ENCODE measurements at places on chromosomes 1 and 21.
A peak's percentile ranks its signal among the peaks of the same experiment; 100 is the strongest.

DNA sequence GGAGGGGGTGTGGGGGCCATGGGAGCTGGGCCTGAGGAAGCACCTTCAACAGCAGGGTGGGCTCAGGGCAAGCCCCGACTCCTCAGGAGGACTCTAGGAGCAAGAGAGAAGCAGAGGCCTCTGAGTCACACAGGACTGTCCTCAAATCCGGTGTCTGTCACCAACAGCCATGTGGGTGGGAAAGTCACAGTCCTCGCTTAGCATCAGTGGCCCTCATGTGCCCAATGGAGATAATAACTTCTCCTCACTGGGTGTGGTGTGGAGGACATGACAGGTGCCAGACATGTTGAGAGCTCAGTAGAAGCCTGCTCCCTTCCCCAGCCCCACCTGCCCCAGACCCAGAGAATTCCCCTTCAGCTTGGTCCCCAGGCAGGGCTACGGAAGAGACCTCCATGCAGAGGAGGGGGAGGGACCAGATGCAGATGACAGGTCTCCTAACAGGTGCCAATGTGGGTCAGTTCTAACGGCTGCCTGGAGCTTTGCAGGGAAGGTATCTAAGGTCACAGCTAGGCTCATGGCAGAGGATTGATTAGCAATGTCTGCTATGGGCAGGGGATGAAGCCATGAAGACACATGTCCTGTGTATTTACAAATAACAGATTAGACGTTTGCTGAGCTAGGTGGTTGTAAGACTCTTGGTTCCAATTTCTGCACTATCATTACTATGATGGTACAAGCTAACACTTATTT lies 30.2 kb downstream of the TTC39A start:
- no peak for DNase-seq

GRCh38 chr1:239382666-239383065 lies 3.7 kb upstream of the CHRM3 start:
- DNase-seq: no peak

DNA sequence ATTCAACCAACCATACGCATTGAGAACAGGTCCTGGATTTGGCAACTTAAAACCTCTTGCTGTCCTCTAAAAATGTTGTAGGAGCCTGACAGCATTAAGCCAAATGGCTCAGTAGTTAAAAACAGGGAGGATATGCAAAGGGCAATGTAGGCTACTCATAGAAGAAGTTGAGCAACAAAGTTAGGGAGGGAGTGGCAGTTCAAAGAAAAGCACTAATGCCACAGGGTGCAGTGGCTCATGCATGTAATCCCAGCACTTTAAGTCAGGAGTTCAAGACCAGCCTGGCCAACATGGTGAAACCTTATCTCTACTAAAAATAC lies 92.9 kb upstream of the ERG start:
- no peak for DNase-seq

DNA sequence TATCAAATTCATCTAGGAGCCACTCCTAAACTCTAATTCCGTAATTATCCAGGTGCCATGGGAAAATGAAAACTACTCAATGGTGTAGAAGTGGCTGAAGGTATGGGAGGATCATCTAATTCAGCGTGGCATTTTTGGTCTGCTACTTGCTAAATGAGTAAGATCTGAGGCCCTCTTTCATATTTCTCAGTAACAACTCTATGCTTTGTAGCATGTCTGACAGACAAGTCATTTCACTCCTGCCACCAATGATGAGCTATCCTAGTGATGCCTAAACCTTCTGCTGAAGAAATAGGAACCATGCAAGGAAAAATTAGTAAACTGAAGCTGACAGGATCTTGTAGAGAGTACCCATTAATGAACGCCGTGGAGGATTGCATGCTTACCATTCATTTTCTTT lies 145.3 kb downstream of the NTNG1 start:
- DNase-seq: no peak

DNA sequence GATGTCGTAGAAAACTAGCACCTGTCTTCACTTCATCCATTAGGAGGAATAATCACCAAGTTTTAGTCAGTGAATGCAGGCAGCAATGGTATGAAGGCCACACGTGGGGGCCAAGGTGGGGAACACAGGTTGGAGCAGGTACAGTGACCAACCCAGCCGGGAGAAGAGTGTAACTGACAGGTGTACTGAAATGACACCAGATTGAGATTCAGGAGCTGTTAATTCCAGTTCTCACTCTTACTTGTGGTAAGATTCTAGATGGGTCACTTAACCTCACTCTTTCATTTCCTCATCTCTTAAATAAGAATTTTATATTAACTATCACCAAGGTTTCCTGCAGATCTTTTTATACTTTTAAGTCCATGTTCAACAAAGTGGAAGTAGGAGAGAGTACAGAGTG lies 206.2 kb upstream of the PTBP2 start:
- no peak for DNase-seq

GRCh38 chr1:55233145-55233777 lies 18.1 kb upstream of the USP24 start:
- DNase-seq: peak; percentile 55

GRCh38 chr1:36609241-36610027 lies 126.7 kb upstream of the CSF3R start:
- DNase-seq: peak; percentile 59

- DNase-seq: no peak
These were observed 47.6 kb upstream of the ABCG1 start for GRCh38 chr21:42171091-42172053.

DNA sequence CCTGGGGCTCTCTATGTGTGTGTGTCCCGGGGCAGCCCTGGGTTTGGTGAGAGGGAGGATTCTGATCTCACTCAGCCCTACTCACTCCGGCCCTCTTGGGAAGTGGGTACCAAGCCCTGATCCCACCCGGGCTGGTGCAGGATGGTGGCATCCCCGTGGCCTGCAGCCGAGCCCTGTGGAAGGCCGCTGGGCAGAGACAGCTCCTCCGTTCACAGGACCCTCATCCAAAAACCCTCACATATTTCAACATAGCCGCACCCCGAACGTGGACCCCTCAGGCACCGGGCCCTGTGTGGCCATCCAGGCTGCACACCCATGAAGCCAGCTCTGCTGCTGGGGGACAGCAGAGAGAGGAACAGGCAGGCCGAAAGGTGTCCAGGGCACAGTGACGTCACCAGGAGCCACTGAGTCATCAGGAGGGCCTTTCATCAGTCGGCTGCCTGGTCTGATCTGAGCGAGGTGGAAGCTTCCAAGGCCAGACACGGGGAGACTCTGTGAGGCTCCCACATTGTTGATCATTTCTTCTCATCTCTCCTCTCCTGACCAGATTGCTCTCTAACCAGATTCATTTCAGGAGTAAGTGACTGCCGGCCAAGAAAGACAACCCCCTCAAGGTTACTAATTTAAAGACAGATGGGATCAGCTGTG lies 16.2 kb upstream of the GPR157 start:
- DNase-seq: peak; percentile 41

DNA sequence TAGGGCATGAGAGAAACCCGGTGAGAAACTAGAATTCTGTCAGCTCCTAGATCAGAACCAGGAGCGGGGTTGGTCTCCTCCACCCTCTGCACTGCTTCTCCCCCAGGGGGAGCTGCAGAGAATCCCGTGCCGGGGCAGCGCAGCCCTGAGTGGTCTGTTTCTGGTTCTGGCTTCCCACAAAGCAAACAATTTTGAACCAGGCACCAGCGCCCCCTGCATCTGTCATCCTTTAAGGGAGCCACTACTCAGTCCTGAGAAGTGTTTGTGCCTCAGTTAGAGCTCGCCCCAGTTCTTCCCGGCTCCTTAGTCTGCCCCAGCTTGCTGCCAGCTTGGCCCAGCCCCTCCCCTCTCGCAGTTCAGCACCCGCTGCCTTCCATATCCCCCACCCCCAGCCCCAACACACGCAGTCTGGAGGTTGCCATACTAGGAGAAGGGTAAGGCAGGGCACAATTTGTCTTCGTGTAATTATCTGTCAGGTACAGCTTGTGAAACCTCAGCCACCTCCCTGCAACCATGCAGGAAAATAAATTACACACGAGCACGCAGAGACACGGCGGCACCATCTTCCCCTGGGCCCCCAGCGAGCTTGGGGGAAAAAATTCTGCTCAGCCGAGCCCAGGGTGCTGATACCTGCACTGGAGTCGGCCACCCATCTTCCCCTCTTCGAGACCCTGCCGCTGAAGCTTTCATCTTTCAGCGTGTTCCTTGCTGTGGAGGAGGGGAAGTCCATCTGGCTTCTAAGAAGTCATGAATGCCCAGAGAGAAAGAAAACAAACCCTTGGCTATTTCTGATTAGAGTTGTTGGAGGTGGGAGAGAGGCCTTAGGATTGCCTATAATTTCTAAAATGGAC lies 62.6 kb upstream of the CD1D start:
- no peak for DNase-seq

- DNase-seq: no peak
These were observed 16.7 kb upstream of the WASF2 start for GRCh38 chr1:27506703-27507102.

- DNase-seq: no peak
These were observed 417.2 kb downstream of the TTLL7 start for GRCh38 chr1:83581747-83582146.

GRCh38 chr1:1179346-1179982 lies 5.8 kb downstream of the TTLL10 start:
- DNase-seq: no peak

GRCh38 chr1:152565115-152565514 lies 1.5 kb downstream of the LCE3E start:
- no peak for DNase-seq

DNA sequence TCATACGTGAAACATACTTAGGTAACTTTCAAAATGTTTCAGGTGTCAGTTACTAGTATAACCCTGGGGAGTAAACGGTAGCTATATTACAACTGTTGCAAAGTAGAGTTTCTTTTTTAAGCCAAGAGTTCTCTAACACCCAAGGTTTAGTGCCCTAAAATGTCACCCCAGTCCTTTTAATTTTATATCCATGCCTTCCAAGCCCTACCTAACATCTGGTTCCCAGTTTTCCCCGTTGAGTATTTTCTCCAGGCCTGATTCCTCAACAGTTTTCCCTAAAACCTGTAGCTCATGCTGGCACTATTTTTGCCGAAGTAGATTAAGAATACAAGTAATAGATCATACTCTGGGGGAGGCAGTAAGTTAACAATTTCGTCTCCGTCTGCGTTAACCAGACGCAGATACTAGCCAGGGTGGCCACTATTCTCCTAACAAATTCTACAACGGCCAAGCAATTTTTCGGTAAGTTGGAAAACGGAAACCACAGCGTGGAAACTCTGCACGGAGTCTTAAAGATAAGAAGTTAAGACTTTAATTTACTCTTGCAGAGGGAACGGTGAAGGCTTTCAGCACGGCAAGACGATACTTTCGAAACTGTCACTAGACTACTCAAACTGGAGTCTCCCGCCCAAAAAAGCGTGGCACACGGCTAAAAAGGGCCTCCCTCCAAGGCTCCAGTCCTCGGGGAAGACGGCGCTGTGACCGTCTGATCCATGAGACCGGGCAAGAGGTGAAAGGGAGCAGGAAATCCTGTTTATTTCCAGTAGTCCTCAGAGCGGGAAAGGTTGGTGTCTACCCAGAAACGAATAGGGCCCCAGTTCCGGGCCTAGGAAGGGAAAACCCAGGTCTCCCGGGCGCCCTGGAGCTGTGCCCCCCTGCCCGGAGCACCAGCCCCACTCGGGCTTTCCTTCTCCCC lies 945 bp downstream of the SRSF4 start:
- no peak for DNase-seq

- no peak for DNase-seq
These were observed 19.6 kb upstream of the PDE9A start for GRCh38 chr21:42633858-42634257.

DNA sequence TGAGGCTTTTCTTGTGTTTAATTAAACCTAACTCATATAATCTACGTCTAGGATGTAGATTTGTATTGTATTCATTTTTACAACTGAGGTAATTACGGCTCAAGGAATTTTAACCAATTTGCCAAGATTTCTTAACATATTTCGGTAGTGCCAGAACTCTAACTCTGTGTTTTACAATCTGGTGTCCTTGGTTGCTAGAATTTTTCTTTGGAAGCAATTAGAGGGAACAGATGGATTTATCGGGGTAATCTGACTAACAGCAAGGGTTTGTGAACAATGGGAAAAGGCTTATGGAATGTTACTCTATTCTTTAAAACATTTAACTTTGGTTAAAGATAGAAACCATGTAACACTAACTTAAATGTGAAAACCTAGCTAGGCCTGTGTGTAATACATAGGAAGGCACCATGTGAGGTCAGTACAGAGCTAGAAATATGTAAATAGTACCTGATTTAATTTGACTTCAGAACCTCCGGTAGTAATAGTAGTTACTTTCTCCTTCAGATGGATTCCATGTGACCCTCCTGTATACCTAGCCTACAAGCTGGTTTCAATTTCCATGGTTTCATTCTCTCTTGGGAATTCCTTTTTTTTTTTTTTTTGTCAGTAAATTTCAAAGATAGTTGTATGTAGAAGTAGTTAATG lies 1.2 kb downstream of the MTF2 start:
- DNase-seq: peak; percentile 49

DNA sequence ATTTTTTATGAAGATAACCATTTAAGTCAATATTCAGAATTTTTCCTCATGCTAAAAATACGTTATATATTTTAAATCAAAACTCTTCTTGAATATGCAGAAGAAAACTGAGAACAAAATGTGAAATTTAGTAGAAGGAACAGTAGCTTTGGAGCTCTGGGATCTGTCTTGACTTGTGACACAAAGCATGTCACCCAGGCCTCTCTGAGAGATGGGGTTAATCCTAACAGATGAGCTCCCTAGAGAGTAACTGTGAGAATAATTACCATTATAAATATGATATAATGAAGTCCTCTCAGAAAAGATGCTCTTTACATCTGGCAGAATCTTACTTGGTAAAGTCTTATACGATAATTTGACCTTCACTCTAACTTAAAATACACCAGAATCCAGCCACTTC lies 272.0 kb downstream of the PTPRC start:
- no peak for DNase-seq

GRCh38 chr1:58884706-58885661 lies 101.1 kb upstream of the JUN start:
- DNase-seq: no peak

DNA sequence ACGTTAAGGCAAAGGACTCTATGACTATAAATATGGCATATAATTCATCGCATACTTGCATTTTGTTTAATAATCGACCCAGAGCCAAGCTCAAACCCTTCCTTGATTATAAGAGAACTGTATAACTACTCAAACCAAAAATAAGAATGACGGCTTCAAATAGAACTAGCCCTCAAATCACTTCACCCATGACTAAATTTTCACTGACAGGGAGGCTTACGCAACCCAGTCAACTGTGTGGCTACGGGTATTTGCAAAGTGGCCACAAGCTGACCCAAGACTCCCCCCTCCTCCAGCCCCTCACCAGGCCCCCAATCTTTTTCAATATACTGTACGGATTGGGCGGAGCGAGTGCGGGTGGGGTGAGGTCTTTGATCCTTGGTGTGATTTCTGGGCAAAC lies 268.3 kb downstream of the ASTN1 start:
- no peak for DNase-seq

GRCh38 chr21:41187537-41188025 lies 19.6 kb downstream of the BACE2 start:
- DNase-seq: no peak

GRCh38 chr1:23120383-23120782 lies 48.3 kb downstream of the LUZP1 start:
- DNase-seq: no peak

GRCh38 chr1:152005360-152005912 lies 11.8 kb upstream of the S100A10 start:
- no peak for DNase-seq
